A549 (cell line): ENCODE measurements at places on chromosomes 4 and X. TPM values are rescaled to one million over a fixed set of nuclear protein-coding genes. Genes with fewer than 3 reads are reported as not detected.

Gene DUX4
- not detected in 3 replicates for polyA plus RNA-seq

Gene NFKB1
- polyA plus RNA-seq: 15.2 to 18.0 TPM (median 16.8 TPM) in 3 replicates

Gene FOXP3
- polyA plus RNA-seq: 0.04 to 0.13 TPM (median 0.13 TPM) in 3 replicates

Gene USP46
- polyA plus RNA-seq: 5.5 to 5.8 TPM (median 5.6 TPM) in 3 replicates

- peak; percentile 18 for DNase-seq
Measured at GRCh38 chr4:103996637-103997036, 276.9 kb upstream of the TACR3 start.

- DNase-seq: no peak
Measured at GRCh38 chrX:154380153-154380552, 1.1 kb downstream of the EMD start.

DNA sequence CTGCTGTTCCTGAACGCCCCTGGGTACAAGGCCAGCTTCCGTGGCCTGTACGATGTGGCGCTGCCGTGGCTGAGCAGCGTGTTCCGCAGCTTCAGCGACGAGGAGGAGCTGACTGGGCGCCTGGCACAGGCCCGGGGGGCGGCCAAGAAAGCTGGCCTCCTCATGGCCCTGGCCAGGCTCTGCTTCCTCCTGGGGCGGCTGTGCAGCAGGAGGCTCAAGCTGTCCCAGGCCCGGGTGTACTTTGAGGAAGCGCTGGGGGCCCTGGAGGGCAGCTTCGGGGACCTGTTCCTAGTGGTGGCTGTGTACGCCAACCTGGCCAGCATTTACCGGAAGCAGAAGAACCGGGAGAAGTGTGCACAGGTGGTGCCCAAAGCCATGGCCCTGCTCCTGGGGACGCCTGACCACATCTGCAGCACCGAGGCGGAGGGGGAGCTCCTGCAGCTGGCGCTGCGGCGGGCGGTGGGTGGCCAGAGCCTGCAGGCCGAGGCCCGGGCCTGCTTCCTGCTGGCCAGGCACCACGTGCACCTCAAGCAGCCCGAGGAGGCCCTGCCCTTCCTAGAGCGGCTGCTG, 28.2 kb downstream of the SH3TC1 start:
- no peak for DNase-seq

- no peak for DNase-seq
Measured at GRCh38 chr4:146975036-146975435, 29.4 kb upstream of the TTC29 start.

DNA sequence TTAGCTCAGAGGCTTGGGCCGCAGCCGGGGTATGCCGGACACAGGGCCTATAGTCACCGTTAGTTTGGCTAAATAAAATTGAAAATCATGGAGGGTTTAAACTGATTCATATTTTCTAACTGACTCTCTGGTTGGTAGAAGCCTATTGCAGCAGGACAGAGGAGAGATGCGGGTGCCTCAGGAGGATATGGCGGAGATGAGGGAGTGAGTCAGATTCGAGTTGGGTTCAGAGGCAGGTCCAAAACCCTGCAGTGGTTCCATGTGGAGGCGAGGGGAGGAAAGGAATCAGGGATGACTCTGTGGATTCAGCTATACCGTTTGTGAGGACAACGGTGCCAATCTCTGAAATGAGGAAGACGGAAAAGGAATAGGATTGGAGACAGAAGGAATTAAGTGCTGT, 176.6 kb downstream of the PALLD start:
- DNase-seq: no peak

- DNase-seq: no peak
Measured at GRCh38 chr4:6516762-6517161, 44.3 kb upstream of the PPP2R2C start.

- no peak for DNase-seq
Measured at GRCh38 chr4:6727943-6728250, 11.9 kb downstream of the BLOC1S4 start.

DNA sequence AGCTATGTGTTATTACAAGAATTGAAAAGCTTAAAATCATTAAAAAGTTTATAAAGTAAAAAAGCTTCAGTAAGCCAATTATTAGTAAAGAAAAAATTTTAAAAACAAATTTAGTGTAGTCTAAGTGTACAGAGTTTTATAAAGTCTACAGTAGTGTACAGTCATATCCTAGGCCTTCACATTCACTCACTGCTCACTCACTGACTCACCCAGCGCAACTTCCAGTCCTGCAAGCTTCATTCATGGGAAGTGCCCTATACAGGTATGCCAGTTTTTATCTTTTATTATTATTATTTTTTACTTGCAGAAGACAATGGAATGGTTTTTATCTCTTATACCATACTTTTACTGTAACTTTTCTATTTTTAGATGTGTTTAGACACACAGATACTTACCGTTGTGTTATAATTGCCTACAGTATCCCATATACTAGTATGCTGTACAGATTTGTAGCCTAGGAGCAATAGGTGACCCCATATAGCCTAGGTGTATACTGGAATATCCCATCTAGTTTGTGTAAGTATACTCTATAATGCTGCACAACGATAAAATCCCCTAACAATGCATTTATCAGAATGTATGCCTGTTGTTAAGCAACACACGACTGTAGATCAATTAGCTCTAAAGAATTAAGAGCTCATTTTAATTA, 230.7 kb downstream of the DCLK2 start:
- peak; percentile 3 for DNase-seq

- DNase-seq: peak; percentile 47
Measured at GRCh38 chrX:7159149-7159861, 11.4 kb upstream of the PUDP start.

- DNase-seq: no peak
Measured at GRCh38 chr4:13678186-13678924, 50.8 kb upstream of the BOD1L1 start.

DNA sequence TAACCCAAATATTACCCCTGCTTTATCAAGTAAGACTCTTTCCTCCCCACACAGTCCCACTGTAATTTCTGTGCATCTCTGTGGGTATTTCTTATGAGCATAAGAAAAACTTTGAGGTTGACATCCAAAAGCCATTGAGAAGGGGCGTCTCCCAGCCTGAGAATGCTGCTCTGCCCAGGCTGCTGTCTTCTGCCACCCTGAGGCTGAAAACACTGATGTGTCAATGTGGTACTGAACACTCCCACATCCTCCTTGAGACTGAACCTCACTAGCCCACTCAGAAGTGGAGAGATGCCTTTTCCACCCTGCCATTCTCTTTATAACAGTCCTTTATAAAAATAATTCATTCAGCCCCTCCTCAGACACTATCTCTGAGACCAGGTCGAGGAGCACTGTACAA, 120.8 kb downstream of the SMIM20 start:
- no peak for DNase-seq

DNA sequence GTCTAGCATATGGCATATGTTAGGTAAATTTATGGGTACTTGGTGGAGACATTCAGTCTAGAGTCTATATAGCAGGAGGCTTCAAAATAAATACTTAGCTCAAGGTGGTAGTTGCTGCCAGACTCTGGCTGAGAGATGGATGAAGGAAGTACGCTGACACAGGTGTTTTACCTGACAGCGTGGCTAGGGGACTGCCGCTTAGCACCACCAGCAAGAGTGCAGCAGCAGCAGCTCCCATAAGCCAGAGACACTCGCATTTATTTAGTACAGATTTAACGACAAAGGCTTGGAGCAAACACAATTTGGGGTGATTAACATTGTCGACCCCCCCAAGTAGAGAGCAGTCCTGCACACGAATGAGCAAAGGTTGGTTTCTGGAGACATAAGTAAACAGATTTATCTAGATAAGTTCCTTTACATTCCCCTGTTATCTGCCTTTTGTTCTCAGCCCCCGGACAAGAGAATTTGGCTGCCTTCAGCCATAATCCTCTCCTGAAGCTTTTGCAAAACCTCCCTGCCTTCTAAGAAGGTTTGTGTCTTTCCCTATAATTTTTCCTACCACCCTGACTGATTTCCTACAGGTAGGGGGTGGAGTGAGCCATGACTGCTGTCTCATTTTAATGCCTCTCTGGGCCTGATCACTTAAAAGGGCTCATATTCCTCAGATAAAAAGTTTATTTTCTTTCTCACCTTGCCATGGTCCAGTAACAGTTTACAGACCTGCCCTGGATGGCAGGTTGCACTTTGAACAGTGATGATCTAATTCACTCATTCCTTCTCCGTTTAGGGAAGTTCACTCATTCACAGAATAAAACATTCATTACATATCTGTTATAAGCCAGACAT, 64.6 kb downstream of the RHOH start:
- DNase-seq: no peak

DNA sequence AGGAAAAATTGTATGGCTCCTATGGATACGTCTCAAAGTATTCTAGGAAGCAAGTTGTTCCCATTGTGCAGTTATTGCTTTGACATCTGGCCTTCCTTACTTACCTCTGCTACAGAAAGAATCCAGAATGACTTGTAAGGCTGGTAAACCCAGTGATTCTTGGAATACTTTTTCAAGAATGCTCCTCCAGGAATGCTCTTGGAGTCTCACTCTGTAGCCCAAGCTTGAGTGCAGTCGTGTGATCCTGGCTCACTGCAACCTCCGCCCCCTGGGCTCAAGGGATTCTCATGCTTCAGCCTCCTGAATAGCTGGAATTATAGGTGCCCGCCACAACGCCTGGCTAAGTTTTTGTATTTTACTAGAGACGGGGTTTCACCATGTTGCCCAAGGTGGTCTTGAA, 38.1 kb downstream of the GAB1 start:
- no peak for DNase-seq

GRCh38 chr4:71239365-71239764, 99.5 kb upstream of the SLC4A4 start:
- DNase-seq: no peak

DNA sequence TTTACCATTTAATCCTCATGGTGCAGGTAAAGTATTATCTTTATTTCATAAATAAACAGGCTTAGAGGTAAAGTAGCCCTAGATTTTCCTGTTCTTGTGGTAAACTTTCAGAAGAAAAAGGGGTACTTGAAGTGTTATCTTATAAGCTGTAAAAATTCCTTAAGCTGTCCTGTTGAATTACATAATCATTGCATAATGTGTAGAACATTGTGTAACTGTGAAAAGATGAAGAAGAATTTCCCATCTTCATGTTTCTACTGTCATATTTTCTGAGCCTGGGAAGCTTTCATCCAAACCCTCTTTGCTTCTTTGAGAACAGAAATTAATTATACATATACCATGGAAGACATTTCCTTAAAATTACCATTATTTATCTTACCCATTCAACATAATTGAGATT, 90.5 kb downstream of the ELOVL6 start:
- DNase-seq: no peak

DNA sequence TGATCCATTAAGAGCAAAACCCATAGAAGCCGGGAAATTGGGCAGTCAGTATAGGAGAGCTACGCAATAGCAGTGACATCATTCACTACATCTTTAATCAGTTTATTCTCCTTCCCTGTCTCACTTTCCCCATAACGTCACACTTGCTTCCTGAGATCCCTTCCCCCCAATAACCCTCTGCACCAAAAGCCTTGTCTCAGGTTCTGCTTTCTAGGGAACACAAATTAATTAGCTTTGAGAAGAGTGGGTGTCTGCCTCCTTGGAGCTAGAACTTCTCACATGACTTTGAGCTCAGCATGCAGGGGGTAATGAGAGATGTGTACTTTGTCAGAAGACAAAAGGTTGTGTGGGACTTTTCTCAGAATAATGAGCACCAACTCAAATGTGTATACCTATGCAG, 128.3 kb upstream of the MAOA start:
- DNase-seq: no peak

- no peak for DNase-seq
Measured at GRCh38 chr4:76683144-76683543, 214.8 kb downstream of the SOWAHB start.
